EL (cell line): ENCODE measurements at places on chromosomes 5 and 9.

DNA sequence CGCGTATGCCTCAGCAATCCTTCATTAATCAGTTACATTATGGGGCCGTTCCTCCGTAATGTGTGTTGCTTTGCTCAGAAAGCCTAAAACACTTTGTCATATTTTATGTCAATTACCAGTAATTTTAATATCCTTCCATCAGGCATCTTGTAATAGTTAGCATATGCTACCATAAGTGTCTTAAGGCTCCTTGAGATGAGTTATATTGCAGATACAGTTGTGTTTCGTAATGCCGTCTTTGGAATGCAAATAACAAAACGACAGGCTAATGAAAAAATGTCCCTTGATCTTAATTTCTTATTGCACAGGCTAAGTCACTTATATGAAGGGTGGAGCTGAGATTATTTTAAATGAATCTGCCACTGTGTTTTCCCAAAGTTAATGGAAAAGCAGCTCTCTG is 50.5 kb downstream of the TBCA start:
- DNase-seq, result no peak

- DNase-seq, result no peak
Observed at GRCh38 chr5:107443897-107444296, 226.8 kb downstream of the EFNA5 start.

DNA sequence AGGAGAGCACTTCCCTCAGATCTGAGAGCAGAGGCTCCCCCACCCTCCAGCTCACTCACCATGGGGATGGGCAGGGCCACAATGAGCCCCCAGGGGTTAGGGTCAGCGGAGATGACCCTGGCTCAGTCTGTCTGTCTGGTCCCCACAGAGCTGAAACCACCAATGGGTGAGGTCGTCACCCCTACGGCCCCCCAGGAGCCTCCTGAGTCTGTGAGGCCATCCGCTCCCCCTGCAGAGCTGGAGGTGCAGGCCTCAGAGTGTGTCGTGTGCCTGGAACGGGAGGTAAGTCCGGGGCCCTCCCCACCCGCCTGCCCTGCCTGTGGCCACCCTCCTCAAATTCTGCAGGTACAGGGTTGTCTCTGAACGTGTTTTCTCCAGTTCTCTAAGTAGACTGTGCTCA is 49.6 kb downstream of the LRSAM1 start:
- no peak for DNase-seq

GRCh38 chr9:2839040-2839439 is 4.9 kb downstream of the PUM3 start:
- DNase-seq, result no peak

- peak; percentile 23 for DNase-seq
Observed at GRCh38 chr9:92496396-92497176, 14.3 kb upstream of the ASPN start.

GRCh38 chr5:112316006-112316405 is 103.1 kb downstream of the EPB41L4A start:
- no peak for DNase-seq

DNA sequence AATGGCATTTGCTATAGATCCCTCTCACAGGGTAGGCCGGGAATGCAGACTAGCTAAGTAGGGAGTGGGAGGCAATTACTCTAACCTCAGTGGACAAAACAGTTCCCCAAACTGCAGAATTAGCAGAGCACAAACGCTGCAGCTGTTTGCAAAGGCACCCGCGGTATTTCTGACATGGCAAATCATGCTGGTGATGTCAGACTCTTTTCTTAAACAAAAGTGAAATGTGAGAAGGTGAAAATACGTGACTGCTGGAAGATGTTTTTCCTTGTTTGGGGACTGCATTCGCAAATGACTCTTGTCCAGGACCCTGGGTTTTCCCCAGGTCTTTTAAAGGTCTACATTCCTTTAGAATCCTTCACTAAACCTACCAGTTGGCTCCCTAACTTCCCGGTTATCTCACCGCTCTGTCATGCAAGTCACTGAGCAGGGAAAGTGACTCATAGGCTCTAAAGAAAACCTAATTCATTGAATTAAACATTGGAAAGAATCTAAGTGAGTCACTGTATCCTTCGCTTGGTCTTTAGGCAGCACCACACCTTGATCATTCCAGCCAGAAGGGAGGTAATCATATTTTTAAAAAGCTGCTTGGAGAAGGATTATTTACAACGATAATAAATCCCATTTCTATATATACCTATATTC is 91.5 kb upstream of the DNAH5 start:
- DNase-seq, result peak; percentile 100

DNA sequence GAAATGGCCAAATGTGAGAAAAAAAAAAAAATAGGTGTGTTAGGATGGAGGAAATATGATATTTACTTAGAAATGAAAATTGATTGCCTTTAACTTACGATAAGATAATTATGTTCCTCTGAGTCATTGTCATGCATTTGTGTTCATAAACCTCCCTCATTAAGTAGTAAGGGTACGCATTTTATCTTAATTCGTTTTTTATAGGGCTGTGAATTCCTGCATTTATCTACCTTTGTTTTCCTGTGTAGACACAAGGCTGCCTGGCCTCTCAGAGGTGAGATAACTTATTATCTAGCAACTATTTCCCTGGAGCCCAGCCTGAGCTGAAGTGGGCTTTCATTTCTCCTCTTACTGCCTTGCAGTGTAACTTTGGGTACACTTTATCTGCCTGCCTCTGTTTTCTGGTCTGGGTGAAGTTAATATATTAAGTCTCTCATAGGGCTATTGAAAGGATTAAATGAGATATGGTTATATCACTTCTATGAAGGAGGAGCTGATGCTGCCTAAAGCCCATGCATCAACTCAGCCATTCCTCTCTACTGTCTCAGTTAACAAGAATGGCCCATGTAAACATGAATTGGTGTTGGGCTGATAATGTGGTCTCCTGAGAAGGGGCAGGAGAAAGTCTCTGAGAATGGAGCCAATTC is 103.8 kb upstream of the KLF4 start:
- DNase-seq, result no peak

- no peak for DNase-seq
Observed at GRCh38 chr5:52554293-52554692, 233.4 kb upstream of the ITGA1 start.

- DNase-seq, result no peak
Observed at GRCh38 chr5:2866662-2867372, 115.3 kb upstream of the IRX2 start.

- no peak for DNase-seq
Observed at GRCh38 chr9:130450344-130451003, 5.7 kb downstream of the ASS1 start.

DNA sequence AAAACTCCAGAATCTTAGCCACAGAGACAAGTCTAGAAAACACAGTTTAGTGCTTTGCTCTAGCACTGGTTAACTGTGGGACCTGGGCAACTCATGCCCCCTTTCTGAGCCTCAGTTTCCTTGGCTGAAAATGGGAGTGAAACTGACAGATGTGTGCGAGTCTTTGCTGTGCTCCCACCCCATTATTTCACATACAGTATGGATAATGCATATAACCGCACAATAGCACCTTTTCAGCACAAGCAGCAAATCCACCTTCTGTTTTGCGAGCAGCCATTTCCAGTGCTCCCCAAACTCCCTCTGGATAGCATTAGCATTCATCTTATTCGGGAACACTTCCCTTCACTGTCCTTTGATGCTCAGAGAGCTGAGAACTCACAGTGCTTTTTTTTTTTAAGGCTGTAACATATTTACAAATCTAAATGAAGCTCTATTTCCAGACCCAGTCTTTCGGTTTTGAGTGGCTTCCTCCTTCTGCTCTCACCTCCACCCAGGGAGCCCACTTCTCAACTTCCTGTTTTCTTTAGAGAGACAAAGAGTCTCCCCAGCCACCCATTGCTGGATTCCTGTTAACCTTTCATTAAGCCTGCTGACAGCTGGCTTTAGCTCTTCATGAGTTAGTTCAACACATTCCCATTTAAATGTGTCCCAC is 49.2 kb downstream of the TIMD4 start:
- DNase-seq, result no peak

- DNase-seq, result no peak
Observed at GRCh38 chr5:152282331-152282730, 122.7 kb downstream of the NMUR2 start.

- DNase-seq, result no peak
Observed at GRCh38 chr9:109295221-109296130, 25.4 kb downstream of the EPB41L4B start.

GRCh38 chr9:110135846-110136245 is 72.1 kb downstream of the C9orf152 start:
- no peak for DNase-seq

- DNase-seq, result no peak
Observed at GRCh38 chr5:61507232-61507631, 175.2 kb downstream of the ZSWIM6 start.
